Stimulated activated naive CD4-positive, alpha-beta T cell (primary cell): ENCODE measurements at places on chromosomes 1 and 21.

DNA sequence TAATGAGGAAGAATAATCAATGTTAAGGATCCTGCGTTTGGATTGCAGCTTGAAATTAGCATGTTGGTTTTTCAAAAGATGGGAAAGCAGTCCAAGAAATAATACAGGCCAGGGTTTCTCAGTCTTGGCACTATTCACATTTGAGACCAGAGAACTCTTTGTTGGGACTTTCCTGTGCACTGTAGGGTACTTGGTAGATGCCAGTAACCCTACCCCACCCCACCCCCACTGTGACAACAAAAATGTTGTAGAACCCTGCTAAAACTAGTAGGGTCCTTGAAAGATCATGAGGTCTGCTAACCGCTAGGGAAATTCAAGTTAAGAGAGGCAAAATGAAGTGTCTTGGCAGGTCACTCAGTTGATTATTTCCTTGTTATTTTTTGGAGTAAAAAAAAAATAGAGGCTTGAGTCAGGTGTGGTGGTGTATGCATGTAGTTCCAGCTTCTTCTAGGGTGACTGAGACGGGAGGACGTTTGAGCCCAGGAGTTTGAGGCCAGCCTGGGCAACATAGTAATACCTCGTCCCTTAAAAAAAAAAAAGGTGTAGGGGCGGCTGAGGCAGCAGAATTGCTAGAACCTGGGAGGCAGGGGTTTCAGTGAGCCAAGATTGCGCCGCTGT, 53.3 kb downstream of the SPEN start:
- DNase-seq, result no peak

DNA sequence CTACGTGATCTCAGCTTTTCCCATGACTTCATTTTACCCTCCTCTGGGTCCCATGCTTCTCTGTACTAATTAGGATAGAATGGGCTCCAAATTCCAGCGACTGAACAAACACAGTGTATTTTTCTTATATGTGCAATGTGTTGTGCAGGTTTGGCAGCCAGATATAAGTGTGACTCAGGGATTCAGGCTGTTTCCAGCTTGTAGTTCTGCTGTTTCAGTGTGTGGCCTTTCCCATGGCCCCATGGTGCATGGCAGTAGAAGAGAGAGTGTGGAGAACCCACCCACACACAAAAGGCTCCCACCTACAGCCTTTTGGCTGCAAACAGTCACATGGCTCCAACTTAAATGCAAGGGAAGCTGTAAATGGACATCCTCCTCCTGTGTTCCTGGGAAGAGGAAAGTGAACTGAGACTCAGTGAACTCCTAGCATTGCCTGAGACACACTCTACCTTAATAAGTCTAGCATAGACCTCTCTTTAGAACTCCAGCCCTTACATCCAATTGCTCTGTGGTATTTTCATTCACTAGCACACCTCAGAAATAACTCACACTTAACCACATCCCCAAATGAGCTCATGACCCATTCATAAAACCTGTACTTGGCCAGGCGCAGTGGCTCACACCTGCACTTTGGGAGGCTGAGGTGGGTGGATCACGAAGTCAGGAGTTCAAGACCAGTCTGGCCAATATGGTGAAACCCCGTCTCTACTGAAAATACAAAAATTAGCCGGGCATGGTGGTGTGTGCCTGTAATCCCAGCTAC, 58.7 kb downstream of the KIAA0040 start:
- DNase-seq, result no peak

DNA sequence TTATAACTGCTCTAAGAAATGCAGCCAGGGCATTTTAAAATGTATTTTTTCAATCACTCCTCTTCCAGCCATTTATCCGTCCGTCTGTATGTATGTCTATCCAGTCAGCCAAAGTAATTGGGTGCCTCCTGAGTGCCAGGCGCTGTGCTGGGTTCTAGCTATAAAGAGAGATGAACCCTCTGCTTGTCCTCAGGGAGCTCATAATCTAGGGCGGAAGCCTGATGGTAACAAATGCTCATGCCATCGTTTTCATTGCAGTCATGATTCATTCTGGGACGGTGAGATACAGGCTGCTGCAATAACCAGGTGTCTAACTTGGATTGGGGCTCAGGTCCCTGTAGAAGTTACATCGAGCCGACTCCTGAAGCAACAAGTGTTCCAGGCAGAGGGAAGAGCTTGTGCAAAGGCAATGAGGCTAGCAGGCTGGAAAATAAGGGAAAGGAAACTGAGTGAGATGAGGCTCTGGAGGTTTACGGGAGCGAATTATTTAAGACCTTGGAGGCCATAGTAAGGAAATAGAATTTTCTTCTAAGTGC, 11.6 kb downstream of the IFI6 start:
- DNase-seq, result no peak

- no peak for DNase-seq
Observed at GRCh38 chr21:36261459-36261858, 58.5 kb upstream of the MORC3 start.

GRCh38 chr1:10825592-10825991, 29.1 kb upstream of the CASZ1 start:
- no peak for DNase-seq

DNA sequence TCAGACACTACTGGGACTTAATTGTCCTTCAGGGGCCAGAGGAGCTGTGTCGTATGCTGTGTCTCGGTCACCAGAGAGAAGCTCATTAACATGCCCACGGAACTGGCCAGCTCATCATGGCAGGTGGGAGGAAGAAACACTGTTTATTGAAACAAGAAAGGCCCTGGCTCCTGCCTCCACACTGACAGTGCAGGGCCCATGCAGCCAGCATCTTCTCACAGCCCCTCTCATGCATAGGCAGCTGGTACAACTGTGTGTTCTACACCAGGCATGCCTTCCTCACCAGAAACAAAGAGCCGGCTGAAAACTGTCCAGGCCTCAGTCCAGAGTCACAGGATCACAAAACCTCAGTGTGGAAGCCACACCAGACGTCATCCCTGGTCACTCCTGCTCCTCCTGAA, 106.0 kb downstream of the UBE2U start:
- no peak for DNase-seq

GRCh38 chr1:235855811-235856429, 10.8 kb downstream of the LYST start:
- DNase-seq, result no peak

DNA sequence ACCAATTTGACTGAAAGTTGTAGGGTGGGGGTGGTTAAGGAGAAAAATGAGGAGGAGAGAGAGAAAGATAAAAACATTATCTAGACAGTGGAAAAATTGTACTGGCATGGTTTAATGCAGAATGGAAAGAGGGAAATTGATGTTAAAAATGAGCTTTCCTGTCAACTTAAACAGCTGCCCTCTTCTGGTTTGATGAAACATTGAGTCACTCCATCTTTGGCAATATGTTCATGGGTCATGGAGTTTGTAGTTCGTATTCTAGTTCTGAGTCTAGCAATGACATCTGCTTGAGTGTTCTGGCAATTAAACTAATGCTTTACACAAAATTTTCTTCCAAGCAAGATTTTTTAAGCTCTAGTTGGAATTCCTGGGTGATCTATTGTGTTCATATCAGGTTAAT, 9.6 kb downstream of the ZNF648 start:
- DNase-seq, result no peak

GRCh38 chr21:26194326-26194725, 23.8 kb upstream of the APP start:
- DNase-seq, result no peak

DNA sequence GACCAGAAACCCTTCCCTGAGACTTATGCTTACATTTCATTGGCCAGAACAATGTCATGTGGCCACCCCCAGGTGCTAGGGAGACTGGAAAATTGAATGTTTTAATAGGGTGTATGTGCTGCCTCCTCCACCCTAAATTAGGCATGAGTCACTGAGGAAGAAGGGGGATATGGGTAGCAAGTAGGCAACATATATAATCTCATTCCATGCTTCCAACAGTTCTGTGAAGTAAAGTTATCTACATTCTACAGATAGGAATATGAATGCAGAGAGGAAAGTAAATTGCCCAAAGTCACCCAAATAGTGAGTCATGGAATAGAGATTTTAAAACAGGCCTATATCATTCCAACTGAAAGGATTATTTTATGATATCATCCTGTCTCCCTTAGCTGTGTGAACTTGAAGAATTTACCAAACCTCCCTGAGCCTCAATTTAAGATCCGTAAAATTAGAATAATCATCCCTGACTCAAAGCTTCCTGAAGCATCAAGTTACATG, 168.6 kb upstream of the FGGY start:
- no peak for DNase-seq

GRCh38 chr1:71587961-71588360, 507.1 kb upstream of the ZRANB2 start:
- no peak for DNase-seq

GRCh38 chr21:41875086-41875485, 4.1 kb downstream of the PRDM15 start:
- DNase-seq, result no peak

DNA sequence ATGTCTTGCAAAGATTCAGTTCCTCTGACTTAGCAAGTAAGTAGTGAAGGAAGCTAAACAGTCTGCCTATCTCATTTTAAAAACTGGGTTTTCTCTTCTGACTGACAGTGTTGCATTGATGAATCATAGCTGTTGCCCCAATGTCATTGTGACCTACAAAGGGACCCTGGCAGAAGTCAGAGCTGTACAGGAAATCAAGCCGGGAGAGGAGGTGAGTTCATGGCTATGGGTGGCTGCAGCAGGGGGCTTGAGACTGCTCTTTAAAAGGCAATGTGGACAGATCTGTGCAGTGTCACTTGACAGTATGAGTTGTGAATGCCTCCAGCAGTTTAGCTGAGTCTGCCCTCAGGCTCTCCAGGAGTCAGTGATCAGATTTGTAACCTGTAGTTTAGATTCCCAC, 46.6 kb downstream of the SMYD2 start:
- no peak for DNase-seq
